ENCODE measurements at places on chromosomes 13 and 19.

DNA sequence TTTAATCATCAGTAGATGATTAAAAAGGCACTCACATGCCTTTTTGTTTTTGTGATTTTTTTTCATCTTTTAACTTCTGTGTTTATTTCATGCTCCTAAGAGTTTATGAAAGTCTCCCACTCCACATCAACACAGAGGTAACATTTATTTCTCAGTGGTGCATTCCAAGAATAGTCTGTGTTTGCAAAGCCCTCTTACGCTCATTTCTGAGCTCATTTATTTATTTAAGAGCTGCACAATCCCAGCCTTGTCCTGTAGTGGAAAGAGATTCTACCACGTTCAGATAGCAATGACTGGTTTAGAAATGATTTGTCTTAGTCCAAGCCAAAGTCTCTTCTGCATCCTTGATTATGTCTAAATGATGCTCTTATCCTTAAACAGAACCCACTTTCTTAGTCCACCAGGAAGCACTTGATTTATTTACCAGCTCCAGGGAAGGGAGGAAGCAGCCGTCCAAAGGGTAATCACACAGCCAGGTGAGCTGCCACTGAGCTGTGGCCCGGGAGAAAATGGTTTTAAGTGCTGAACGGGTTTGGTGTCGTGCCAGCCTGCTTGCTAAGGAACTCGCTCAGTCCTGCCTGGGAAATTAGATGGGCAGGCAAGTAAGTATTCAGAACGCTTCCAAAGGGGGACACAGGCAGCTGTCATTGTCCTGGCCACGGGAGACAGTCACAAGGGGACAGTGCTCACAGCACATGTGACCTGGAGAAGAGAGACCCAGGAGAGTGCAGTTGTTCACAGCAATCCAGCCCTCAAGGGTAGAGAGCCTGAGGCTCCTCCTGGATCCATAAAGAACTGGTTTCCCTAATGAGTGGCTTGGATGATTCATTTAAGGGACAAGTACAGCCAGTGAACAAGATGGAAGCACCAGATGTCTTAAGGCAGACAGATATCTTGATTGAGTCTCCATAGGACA is 131.8 kb upstream of the WASF3 start:
- DNase-seq = peak; percentile 38

DNA sequence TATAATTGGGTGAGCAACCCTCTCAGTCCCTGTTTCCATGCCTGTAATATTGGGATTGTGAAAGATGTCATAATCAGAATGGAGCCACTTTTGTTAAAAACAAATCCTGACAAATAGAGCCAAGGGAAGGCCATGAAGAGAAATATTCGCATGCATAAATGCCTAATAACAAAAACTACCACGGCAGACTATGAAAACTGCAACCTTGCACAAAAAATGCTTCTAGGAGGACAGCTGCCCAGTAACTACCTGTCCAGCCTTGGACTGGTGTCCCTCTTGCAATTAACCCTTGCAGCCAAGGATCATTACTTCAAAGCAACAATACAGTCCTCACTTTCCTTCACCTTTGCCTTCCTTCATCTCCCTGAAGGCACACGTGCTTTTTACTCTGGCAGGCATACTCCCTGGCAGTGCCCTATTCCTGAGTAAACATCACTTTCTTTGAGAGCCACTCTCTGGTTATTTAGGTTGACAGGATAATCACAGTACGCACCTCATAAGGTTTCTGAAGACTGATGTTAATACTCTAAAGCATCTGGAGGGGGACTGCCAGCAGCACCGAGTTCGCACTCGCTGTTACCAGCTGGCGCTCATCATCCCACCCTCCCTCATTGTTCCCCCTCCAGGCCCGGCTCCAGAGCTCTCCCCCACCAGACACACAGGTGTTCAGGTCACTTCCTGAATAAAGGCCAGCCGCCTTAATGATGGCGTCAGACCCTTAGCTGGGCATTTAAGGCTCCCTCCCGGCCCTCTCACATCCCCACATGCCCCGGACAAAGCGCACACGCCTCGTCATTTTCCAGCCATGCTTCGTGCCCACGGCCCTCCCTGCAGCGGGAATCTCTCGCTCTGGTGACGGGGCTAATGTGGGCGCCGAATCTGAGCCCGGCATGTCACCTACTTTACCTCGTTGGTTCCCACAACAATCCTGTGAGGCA is 57.3 kb downstream of the CDADC1 start:
- no peak for DNase-seq

GRCh38 chr13:54415753-54416366 is 1387.2 kb downstream of the OLFM4 start:
- peak; percentile 30 for DNase-seq

DNA sequence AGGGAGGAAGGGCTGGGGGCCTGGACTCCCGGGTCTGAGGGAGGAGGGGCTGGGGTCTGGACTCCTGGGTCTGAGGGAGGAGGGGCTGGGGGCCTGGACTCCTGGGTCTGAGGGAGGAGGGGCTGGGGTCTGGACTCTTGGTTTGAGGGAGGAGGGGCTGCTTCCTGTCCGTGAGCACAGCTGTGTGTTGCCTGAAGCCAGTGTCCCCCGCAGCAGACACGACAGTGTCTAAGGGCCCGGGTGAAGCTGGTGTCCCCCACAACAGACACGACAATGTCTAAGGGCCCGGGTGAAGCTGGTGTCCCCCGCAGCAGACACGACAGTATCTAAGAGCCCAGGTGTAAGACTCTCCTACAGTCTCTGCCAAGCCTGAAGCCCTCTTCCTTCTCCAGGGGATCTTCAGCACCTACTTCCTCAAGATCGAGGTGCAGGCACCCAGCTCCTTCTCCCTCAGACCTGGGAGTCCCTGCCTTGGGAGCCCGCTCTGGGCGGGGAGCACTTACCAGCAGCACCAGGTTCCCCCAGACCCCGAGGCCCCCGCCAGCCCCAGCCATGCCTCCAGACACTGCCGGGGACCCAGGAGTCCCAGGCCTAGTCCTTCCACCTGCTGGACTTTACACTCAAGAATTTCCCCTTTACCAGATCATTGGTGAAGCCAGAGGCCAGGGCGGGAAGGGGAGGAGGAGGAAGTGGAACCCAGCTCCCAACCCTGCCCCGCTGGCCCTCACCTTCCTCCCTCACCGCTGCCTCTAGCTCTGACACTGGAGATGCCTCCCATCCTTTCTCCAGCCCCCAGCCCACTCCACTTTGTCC is at the start of gene PTPRH:
Gene PTPRH, minus strand, starts transcription at position 622 of the 813 bp plus-strand sequence. Its CDS starts 68 bp downstream, at position 554.
- no peak for DNase-seq

GRCh38 chr13:50670847-50671496 is 172.5 kb downstream of the DLEU7 start:
- DNase-seq = no peak

- DNase-seq = no peak
These were observed 10.3 kb downstream of the TMTC4 start for GRCh38 chr13:100664171-100664900.

- DNase-seq = no peak
These were observed 14.0 kb downstream of the GRAMD1A start for GRCh38 chr19:35013820-35014754.

- no peak for DNase-seq
These were observed 1.7 kb upstream of the S1PR4 start for GRCh38 chr19:3176715-3177501.

- no peak for DNase-seq
These were observed 39.4 kb downstream of the RFX2 start for GRCh38 chr19:6070720-6071485.

DNA sequence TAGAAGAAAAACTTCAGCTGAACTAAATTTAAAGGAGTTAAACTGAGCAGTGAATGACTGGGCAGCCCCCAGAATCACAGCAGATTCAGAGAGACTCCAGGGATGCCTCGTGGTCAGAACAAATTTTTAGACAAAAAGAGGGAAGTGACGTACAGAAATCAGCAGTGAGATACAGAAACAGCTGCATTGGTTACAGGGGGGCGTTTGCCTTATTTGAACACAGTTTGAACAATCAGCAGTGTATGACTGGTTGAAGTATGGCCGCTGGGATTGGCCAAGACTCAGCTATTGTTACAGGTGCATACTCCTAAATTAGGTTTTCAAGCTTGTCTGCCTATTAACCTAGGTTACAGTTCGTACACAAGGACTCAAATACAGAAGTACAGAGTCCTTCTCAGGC is 2.2 kb upstream of the SPRYD7 start:
- no peak for DNase-seq

- DNase-seq = no peak
These were observed 17.1 kb upstream of the MAP3K10 start for GRCh38 chr19:40174092-40174491.

DNA sequence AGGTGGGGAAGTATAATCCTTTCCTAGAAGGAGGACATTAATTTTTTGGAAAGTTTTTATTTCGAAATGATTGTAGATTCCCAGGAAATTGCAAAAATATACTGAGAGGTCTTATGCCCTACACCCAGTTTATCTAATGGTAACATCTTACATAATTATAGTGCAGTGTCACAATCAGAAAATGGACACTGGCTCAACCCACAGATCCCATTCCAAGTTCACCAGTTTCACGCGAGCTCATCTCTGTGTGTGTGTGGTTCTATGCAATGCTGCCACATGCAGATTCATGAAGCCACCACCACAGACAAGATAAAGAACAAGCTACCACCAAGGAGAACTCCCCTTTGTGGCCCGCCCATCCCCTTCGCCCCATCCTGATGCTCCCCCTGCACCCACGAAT is 24.4 kb downstream of the IL17D start:
- no peak for DNase-seq

DNA sequence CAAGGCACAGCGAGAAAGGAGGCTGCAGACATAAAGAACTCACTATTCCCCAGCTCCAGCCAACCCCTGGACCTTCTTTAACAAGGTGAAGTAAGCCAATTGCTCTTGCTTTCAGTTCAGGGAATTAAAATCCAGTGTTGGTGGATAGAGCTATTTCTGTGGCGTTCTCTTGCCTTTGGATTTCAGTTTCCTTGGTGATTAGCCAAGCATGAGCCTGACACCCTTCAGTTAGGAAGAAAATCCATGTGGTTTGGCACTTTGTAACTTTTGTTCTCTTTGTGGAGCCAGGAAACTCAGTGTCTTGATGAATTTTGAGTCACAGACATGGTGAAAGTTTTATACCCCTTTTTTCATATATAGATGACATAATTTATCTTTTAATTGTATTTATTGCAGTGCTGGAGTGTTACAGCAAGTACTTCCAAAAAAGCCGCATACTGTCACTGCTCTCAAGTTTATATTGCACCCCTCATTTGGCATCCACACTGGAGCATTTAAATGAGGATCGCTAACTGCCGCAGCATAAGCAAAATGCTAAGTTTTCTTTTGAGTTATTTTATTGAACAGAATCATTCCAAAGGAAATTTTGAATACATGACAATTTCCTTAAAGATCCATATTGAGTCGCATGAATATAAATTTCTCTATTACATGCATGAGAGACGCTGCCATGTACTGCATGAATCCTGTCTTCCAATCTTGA is 406.8 kb downstream of the MYO16 start:
- DNase-seq = no peak

DNA sequence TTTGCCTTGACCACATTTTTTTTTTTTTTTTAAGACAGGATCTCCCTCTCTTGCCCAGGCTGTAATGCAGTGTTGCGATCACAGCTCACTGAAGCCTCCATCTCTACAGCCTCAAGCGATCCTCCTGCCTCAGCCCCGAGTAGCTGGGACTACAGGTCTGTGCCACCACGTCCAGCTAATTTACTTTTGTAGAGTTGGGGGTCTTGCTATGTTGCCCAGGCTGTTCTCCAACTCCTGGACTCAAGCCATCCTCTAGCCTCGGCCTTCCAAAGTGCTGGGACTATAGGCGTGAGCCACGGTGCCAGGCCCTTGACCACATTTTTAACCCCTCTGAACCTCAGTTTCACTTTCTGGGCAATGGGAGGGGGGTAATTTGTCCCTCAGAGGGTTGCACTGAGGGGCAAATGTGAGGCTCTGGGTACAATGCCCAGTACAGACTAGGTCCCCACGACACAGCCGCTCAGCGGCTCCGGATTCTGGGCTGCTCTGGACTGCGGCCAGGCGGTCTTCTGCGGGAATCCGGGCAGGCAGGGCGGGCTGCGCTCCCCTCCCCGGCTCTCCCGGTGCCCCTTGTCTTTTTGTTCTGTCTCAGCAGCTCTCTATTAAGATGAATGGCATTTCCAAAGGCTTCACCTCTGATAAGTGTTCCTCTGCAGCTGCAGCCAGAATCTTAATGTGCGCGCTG is 3.8 kb upstream of the ALOX5AP start:
- no peak for DNase-seq

- DNase-seq = no peak
These were observed 185.0 kb downstream of the ZNF536 start for GRCh38 chr19:30557212-30557611.

- DNase-seq = no peak
These were observed 8.2 kb upstream of the SIAH3 start for GRCh38 chr13:45859705-45860104.

DNA sequence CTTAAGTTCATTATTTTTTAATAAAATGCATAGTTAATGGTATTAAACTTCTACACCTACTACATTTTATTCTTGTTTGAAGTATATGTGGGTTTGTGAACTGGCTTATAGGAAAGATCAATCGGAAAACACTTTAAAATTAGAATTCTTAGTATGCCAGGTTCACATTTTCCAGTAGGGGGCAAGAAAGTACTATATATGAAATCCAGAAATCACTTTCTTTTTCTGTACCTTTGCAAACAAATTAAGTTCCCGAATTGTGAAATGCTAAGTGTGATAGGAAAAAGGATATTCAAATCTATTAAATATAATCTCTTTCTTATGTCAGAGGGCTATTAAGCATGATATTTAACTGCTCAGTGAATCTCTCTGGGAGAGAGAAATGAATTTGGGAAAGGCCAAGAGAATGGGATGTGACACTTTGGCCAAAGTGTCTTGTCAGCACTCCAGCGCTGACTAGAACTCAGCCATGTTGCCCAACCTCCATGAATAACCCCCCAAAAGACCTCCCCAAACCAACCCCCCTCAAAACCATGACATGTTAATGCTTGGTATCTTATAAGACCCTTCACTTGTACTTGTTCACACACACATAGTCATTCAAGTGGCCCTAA is 122.6 kb upstream of the SLC10A2 start:
- peak; percentile 42 for DNase-seq

DNA sequence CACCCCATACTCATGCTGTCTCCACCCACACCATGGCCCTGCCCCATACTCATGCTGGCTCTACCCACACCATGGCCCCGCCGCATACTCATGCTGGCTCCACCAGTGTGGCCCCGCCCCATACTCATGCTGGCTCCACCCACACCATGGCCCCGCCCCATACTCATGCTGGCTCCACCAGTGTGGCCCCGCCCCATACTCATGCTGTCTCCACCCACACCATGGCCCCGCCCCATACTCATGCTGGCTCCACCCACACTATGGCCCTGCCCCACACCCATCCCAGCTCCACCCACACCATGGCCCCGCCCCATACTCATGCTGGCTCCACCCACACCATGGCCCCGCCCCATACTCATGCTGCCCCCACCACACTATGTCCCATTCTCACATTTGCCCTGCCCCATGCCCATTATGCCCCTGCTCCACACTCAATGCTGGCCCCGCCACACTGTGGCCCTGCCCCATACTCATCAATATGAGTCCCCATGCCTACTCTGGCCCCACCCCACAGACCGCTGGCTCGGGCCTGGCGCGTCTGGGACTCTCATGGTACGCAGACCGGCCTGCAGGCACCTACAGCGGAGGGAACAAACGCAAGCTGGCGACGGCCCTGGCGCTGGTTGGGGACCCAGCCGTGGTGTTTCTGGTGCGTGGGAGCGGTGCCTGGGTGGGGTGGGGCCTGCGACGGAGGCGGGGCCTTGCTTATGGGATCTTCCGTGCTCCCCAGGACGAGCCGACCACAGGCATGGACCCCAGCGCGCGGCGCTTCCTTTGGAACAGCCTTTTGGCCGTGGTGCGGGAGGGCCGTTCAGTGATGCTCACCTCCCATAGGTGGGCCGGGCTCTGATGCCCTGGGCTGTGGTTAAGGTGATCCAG is 3.7 kb upstream of the ARHGAP45 start:
- DNase-seq = no peak
